Left ventricle myocardium superior (tissue), 1 donor: ENCODE measurements at places on chromosomes 13 and 19. TPM values are rescaled to one million over a fixed set of nuclear protein-coding genes. Genes with fewer than 3 reads are reported as not detected.
A peak's percentile ranks its signal among the peaks of the same experiment; 100 is the strongest.

POSTN gene
- 6.9 TPM for total RNA-seq

SHISA2 gene
- 0.07 TPM for total RNA-seq

GRCh38 chr19:41321204-41321599, 11.2 kb downstream of the CCDC97 start:
- no peak for DNase-seq

GRCh38 chr19:6271721-6272410, 7.9 kb downstream of the MLLT1 start:
- peak; percentile 96 for DNase-seq

DNA sequence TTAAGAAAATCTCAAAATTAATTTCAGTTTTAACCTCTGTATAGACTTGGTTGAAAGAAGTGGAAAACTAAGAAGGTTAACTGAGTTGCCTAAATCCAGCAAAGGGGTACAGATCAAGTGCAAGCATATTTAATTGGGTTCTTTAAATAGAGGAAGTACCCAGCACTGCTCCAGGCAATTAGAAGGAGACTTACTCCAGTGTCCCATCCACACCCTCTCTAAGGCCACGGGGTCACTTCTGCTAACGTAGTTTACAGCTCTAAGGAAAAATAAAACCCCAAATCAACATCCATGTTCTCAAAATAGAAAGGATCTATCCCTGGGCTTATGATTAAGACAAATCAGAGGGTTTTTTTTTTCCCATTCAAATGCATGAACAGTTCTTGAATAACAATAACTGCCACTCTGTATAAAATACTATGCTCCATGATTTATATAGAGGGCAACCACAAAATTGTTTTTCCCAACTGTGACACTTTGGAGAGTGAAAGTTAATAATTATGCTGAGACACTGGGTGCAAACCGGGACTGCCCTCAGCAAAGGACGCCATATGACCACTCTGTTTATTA, 4.6 kb downstream of the FRY start:
- DNase-seq, result no peak

DNA sequence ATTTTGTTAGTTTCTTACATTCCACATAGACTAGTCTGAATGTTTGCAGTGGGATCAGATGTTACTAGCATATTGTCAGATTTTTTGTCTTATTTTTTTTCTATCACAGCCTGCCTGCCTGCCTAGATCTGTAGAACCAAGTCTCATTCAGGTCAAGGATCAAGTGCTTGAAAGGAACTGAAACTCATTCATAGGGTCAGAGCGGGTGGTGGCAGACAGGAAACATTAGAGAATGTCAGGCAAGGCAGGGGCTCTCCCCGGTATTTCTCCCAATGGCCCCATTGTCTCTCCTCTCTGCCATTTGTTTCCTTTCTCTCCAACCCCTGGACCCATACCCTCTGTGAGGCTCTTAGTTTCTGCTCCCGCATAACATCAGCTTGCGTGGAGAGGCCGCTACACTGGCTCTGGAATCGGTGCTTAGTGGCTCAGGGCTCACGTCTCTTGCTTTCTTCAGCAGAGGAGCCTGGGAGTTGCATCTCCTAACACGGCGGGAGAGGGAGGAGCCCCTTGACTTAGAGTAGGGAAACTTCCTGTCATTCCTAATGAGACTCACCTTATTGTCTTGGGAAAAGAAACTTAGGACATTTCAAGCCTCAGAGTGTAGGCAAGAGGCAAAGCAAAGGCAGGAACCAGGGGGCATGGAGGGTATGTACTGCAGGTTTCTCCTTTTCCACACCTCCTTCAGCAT, 35.6 kb upstream of the SPATA13 start:
- DNase-seq, result no peak

DNA sequence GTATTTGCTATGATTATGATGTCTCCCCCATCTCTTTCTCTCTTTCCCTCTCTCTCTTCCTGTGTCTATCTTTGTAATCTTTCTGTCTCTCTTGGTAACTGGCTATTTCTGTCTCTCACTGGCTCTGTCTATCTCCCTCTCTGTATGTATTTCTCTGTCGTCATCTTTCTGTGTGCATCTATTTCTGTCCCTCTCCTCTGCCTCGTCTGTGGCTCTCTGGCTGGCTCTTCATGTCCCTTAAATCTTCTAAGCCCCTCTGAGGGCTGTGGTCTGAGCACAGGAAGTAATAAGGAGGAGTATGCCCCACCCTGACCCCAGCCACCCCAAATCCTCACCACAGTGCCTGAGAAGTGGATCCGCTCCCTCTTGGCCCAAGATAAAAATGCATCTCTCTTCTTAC, 104.4 kb downstream of the DNAJC15 start:
- no peak for DNase-seq

- no peak for DNase-seq
Observed at GRCh38 chr13:102461302-102461701, 59.5 kb upstream of the FGF14 start.

DNA sequence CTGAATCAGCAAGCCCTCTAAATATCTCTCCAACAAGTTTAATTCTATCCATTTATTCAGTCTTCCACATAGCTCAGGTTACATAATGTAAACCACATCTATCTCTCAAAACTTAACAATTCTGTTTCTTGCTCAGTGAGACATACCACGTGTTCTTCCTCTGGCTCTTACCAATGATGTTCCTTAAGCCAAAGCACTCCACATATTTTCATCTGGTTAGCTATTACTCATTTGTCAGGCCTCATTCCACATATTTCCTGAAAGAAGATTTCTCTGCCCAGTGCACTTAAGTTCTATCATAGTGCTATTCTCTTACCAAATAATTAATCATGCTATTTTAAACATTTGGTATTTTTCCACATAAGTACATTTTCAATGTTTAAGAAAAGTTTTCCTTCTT, 403.3 kb upstream of the ATXN8OS start:
- DNase-seq, result no peak

- DNase-seq, result no peak
Observed at GRCh38 chr13:23456437-23457210, 23.1 kb upstream of the SACS start.

GRCh38 chr19:47305309-47305751, 4.3 kb upstream of the C5AR1 start:
- peak; percentile 75 for DNase-seq

DNA sequence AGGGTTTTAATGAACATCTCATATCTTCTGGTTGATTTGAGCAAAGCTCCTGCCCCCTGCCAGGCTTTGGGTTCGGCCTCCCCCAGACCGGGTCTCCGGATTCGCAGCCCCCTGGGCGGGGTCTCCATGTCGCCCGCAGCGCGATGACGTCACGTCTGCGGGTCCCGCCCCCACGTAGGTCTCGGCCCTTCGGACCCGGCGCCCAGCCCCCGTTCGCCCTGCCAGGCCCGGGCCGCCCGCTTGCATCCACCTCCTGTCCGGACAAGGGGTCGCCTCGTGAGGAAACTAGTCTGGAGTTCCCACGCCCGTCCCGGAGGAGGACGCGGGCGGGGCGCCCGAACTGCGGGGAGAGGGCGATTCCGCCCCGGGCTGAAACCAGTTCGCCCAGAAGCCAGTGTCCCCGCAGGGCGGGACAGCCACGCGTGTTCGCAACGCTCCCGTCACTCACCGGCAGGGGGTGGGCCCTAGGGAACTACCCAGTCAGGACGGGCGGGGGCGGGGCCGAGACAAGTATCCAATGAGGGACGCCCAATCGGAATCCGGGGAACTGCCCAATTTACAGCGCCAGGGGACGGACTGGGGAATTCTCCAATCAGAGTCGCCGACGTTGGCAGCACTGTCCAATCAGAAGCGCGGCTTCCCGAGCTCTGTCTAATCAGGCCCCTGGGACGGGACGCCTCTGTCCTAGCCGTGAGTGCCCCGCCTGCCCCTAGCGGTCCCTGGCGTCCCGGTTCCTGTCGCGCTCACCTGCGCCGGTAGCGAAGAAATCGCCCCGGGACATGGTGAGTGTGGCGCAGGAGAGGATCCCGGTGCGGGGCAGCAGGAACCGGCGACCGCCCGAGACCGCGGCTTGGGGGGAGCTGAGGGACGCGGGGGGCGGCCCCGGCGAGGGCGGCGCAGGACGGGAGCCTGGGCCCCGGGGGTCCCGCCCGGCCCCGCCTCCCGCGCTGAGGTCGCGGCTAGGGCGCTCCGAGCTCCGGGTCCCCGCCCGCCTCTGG, at the start of gene ZNF555:
ZNF555 (plus strand) TSS at position 682 of the 998 bp plus-strand sequence; CDS start at position 780, 98 bp downstream.
- DNase-seq, result peak; percentile 100

DNA sequence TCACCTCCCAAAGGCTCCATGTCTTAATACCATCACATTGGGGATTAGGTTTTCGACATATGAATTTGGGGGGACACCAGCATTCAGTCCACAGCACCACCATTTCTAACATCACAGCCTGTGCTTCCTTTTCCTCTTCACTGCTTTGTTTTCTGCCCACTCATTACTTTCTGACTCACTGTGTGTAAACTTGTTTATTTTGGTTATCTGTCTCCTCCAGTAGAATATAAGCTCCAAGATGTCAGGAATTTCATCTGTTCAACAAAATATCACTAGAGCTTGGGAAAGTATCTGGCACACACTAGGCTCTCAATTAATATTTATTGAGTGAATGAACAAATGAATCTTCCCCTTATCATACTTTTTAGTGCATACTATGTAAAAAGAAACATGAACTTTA, 152.0 kb downstream of the NUFIP1 start:
- no peak for DNase-seq
